SJCRH30 (cell line): ENCODE measurements at places on chromosomes 4 and X.
A peak's percentile ranks its signal among the peaks of the same experiment; 100 is the strongest.

- H3K27me3 ChIP-seq = no peaks in the 10 kb centered on the region
- no peak overlapping the region for H3K27ac ChIP-seq
- DNase-seq = no peak
- peaks cover 6% of the 10 kb centered on the region for H3K4me1 ChIP-seq
- H3K36me3 ChIP-seq = no peaks in the 10 kb centered on the region
These were observed 3.0 kb downstream of the ARHGEF38 start for GRCh38 chr4:105555409-105555808.

DNA sequence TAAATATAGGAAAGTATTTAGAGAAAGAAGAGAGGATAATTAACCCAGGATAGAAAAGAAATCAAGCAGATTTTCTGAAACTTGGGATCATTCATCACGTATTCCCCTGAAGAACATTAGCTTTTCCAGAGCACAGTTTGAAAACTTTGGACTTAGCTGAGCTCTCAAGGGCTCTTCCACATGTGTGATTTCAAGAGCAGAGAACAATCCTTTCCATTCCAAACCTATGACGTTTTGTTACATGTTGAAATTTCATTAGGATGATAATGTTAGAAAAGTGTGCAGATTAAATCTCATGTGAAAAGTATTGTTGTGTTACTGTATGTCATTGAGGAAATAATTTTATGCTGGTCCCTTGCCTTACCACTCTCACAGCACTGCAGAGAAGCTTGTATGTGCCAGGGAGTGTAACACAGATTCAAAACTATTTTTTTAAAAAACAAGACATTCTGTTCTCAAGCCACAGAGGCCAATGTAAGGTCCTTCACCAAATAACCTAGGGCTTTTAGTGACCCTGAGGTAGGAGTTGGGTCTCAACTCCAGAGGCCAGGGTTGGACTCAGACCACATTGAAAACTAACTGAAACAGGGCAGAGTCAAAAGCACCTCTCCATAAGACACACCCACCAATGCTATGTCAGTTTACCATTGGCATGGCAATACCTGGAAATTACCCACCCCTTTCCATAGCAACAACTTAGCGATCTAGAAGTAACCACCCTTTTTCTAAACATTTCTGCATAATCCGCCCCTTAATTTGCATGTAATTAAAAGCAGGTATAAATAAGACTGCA lies 141.3 kb downstream of the ANXA5 start:
- no peak for DNase-seq
- no peaks in the 10 kb centered on the region for H3K27me3 ChIP-seq
- H3K36me3 ChIP-seq = no peaks in the 10 kb centered on the region
- H3K27ac ChIP-seq = no peak overlapping the region
- no peak overlapping the region for H3K4me3 ChIP-seq

- H3K36me3 ChIP-seq = no peaks in the 10 kb centered on the region
- DNase-seq = no peak
- no peaks in the 10 kb centered on the region for H3K4me1 ChIP-seq
- H3K27me3 ChIP-seq = no peaks in the 10 kb centered on the region
- no peak overlapping the region for H3K4me3 ChIP-seq
- H3K27ac ChIP-seq = no peak overlapping the region
These were observed 201.6 kb upstream of the GRIA3 start for GRCh38 chrX:122982521-122982920.

DNA sequence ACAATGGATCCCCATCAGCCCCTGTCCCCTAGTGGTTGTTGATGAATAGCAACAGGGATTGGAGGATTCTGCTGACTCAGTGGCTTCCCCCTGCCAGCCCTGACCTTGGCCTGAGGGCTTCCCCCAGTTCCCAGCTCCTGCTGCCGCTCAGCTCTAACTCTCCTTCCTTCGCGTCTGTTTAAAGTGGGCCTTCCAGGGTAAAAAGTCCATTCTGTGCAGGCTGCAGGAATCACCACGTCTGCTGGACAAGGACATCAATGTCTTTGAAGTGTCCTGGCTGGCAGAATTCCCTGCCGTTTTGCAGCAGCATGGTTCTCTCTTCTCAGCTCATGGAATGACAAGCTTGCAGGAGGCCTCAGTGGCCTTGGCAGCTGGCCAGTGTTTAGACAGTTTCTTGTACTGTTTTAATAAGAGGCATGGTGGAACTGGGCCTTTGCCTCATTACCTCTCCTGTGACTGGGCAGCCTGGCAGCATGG lies 152.5 kb upstream of the STX18 start:
- H3K4me3 ChIP-seq = no peak overlapping the region
- no peaks in the 10 kb centered on the region for H3K27me3 ChIP-seq
- H3K36me3 ChIP-seq = no peaks in the 10 kb centered on the region
- DNase-seq = peak; percentile 48
- H3K4me1 ChIP-seq = no peaks in the 10 kb centered on the region; the same call in 1 of the 2 replicates
